Activated naive CD8-positive, alpha-beta T cell treated with anti-CD3 and anti-CD28 coated beads, Interleukin-2, amount 50 U/mL, for 24 hours (primary cell): ENCODE measurements at places on chromosomes 4 and X.

GRCh38 chrX:110182362-110182761 lies 135.5 kb downstream of the AMMECR1 start:
- H3K36me3 ChIP-seq: peaks cover 6% of the 10 kb centered on the region
- peaks cover 15% of the 10 kb centered on the region for H3K4me1 ChIP-seq
- no peak for DNase-seq
- no peak overlapping the region for H3K27ac ChIP-seq
- no peaks in the 10 kb centered on the region for H3K27me3 ChIP-seq
- no peak overlapping the region for H3K4me3 ChIP-seq

DNA sequence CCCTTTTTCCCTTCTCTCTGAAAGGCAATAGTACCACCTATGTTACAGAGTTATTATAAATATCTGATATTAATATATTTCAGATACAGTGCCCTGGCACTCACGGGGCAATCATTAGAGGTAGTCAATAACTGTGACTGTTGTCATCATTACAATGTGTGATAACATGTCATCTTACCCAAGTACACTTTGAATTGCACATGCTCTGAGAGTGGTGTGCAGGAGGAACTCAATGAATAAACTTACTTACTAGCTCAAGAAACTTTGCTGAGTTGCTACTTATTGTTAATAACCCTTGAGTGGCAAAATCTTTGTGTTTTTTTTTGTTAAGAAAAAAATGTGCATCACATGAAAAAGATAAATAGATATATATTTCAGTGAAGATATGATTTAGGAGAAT lies 275.1 kb upstream of the RASGEF1B start:
- no peaks in the 10 kb centered on the region for H3K27me3 ChIP-seq
- no peak overlapping the region for H3K4me3 ChIP-seq
- no peaks in the 10 kb centered on the region for H3K36me3 ChIP-seq
- no peak for DNase-seq

GRCh38 chrX:28273736-28274135 lies 292.5 kb upstream of the DCAF8L1 start:
- H3K4me1 ChIP-seq: no peaks in the 10 kb centered on the region
- H3K27ac ChIP-seq: no peak overlapping the region
- H3K36me3 ChIP-seq: no peaks in the 10 kb centered on the region
- no peak for DNase-seq
- no peak overlapping the region for H3K4me3 ChIP-seq

DNA sequence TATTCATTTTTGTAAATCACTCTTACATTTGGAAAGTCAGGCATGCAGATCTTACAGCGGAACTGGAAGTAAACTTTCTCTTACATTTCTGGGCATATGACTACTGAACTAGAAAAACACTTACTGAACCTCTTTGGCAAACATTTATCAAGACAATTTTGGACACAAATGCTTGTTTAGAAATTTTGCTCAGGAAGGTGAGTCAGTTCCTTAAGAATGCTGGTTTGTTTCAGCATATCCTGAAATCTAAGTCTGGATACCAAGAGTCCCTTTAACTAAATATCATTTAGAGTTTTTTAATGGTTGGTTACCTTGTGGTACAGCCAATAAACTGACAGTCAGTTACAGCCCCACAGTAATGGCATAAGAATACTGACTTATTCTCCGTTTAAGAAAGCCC lies 15.0 kb downstream of the SHISA3 start:
- H3K27ac ChIP-seq: no peak overlapping the region
- H3K4me3 ChIP-seq: no peak overlapping the region
- DNase-seq: no peak
- no peaks in the 10 kb centered on the region for H3K27me3 ChIP-seq
- H3K4me1 ChIP-seq: no peaks in the 10 kb centered on the region

- peaks cover 2% of the 10 kb centered on the region for H3K27me3 ChIP-seq
- no peak overlapping the region for H3K4me3 ChIP-seq
- H3K4me1 ChIP-seq: no peaks in the 10 kb centered on the region
- no peak overlapping the region for H3K27ac ChIP-seq
- no peak for DNase-seq
These were observed 222.7 kb upstream of the VCX3A start for GRCh38 chrX:6757631-6758030.

GRCh38 chr4:151031831-151032605 lies 16.9 kb upstream of the LRBA start:
- peaks cover 8% of the 10 kb centered on the region for H3K27me3 ChIP-seq
- H3K27ac ChIP-seq: peak overlapping the region; percentile 90
- H3K36me3 ChIP-seq: peaks cover 2% of the 10 kb centered on the region
- DNase-seq: peak; percentile 15
- peaks cover 43% of the 10 kb centered on the region for H3K4me1 ChIP-seq

GRCh38 chr4:183349673-183350072 lies 27.4 kb upstream of the CLDN24 start:
- peaks cover 21% of the 10 kb centered on the region for H3K27me3 ChIP-seq
- H3K36me3 ChIP-seq: no peaks in the 10 kb centered on the region
- peak overlapping the region; percentile 74 for H3K27ac ChIP-seq
- peaks cover 19% of the 10 kb centered on the region for H3K4me1 ChIP-seq
- no peak overlapping the region for H3K4me3 ChIP-seq

GRCh38 chrX:148070504-148070877 lies 89.4 kb downstream of the FMR1NB start:
- H3K4me1 ChIP-seq: no peaks in the 10 kb centered on the region
- DNase-seq: no peak
- no peak overlapping the region for H3K27ac ChIP-seq
- no peaks in the 10 kb centered on the region for H3K27me3 ChIP-seq
- no peak overlapping the region for H3K4me3 ChIP-seq
- no peaks in the 10 kb centered on the region for H3K36me3 ChIP-seq

DNA sequence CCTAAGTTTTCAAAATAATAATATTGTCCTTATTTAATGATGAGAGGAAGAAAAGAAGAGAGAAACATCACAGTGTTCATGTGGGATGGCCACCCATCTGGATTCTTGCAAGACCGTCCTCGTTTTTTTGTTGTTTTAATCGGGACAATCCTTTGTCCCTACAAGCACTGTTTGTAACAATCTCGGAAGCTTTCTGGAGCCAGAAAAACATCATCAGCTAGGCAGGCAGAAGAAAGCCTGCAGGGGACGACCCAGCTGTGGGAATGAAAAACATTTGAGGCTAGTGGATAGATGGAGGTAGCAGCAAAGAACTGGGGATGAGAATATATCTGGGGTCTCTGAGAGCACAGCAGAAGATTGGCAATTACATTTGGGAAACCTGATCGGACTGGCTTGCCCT lies 105.6 kb downstream of the DKK2 start:
- H3K27ac ChIP-seq: no peak overlapping the region
- no peaks in the 10 kb centered on the region for H3K36me3 ChIP-seq
- no peak for DNase-seq
- no peak overlapping the region for H3K4me3 ChIP-seq
- no peaks in the 10 kb centered on the region for H3K4me1 ChIP-seq

DNA sequence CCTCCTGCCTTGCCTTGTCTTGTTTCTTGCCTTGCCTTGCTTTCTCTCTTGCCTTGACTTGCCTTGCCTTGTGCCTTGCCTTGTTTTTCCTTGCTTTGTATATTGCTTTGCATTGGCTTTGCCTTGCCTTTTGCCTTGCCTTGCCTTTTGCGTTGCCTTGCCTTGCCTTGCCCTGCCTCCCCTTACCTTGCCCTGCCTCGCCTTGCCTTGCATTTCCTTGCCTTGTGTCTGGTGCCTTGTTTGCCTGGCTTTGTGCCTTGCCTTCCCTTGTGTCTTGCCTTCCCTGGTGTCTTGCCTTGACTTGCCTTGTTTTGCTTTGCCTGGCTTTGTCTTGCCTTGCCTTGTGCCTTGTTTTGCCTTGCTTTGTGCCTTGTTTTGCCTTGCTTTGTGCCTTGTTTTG lies 89.7 kb downstream of the TAB3 start:
- no peaks in the 10 kb centered on the region for H3K4me1 ChIP-seq
- no peak overlapping the region for H3K4me3 ChIP-seq
- no peak for DNase-seq
- no peaks in the 10 kb centered on the region for H3K36me3 ChIP-seq
- no peak overlapping the region for H3K27ac ChIP-seq

GRCh38 chr4:66658809-66659208 lies 886.5 kb downstream of the CENPC start:
- DNase-seq: no peak
- H3K36me3 ChIP-seq: no peaks in the 10 kb centered on the region
- H3K4me1 ChIP-seq: no peaks in the 10 kb centered on the region
- H3K27me3 ChIP-seq: no peaks in the 10 kb centered on the region

DNA sequence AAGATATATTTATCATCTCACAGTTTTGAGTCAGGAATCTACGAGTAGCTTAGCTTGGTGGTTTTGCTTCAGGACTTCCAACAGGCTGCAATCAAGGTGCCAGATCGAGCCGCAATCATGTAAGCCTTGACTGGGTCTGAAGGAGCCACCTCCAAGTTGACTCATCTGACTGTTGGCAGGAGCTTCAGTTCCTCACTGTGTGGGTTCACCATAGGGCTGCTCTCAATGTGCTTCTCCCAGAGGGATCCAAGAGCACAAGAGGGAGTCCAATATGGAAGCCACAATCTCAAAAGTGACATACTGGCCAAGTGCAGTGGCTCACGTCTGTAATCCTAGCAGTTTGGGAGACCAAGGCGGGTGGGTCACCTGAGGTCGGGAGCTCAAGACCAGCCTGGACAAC lies 26.5 kb downstream of the DCHS2 start:
- no peaks in the 10 kb centered on the region for H3K36me3 ChIP-seq
- peaks cover 18% of the 10 kb centered on the region for H3K27me3 ChIP-seq
- H3K4me3 ChIP-seq: no peak overlapping the region
- no peak for DNase-seq
- H3K27ac ChIP-seq: no peak overlapping the region
- no peaks in the 10 kb centered on the region for H3K4me1 ChIP-seq

GRCh38 chr4:38716256-38716655 lies 52.3 kb downstream of the KLF3 start:
- no peak overlapping the region for H3K4me3 ChIP-seq
- peaks cover 3% of the 10 kb centered on the region for H3K36me3 ChIP-seq
- DNase-seq: no peak
- no peaks in the 10 kb centered on the region for H3K27me3 ChIP-seq
- no peak overlapping the region for H3K27ac ChIP-seq
- no peaks in the 10 kb centered on the region for H3K4me1 ChIP-seq

DNA sequence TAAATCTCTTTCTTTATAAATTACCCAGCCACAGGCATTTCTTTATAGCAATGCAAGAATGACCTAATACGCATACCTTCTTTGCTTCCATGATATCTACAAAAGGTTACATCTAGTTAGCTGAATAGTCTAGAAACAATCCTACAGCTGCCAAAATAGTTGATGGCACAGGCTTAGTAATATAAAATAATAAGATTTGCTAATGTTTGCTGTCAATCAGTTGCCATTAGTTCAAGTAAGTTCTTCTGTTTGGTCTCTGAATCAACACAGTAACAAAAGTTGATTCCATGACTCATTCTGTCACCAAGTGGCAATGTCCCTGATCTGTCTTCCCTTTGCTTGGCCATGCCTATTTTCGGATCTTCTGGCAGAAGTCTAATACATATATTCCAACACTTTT lies 470.2 kb downstream of the SPRY1 start:
- H3K27ac ChIP-seq: no peak overlapping the region
- no peak for DNase-seq
- H3K4me1 ChIP-seq: no peaks in the 10 kb centered on the region
- no peaks in the 10 kb centered on the region for H3K36me3 ChIP-seq
- H3K4me3 ChIP-seq: no peak overlapping the region

DNA sequence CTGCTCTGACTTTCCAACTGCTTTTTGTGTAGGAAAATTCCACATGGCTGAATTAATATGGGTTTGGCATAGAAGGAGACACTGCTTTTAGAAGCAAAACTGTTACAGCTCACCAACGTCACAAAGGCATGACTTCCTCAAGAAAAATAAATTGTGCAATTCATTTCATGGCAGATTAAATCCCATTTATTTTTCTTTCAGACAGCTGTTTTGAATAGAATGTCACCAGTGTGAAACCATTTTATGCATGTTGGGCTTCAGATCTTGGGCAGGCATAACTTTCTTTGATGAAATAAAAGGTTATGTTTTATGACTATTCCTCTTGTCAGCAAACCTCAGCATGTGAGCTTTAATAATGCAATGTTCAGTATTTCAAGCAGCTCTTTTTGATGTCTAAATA lies 542.8 kb downstream of the GALNTL6 start:
- no peak overlapping the region for H3K4me3 ChIP-seq
- H3K36me3 ChIP-seq: no peaks in the 10 kb centered on the region
- H3K27ac ChIP-seq: no peak overlapping the region

DNA sequence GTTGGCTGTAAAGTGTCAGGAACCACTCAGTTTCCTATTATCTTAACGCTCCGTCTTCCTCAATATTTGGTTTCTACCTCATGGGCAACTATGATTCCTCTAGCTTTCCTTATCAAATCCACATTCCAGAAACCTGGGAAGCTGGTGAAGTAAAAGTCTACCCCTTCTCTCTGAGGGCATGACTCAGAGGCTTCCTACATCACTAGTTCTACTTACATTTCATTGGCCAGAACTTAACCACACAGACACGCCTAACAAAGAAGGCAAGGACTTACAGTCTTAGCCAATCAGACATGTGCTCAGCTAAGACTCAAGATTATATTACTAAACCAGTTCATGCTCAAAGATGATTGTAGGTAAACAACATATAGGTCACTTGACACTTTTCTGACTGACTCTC lies 30.4 kb downstream of the COX7B2 start:
- H3K27me3 ChIP-seq: no peaks in the 10 kb centered on the region
- DNase-seq: no peak
- no peak overlapping the region for H3K27ac ChIP-seq
- no peaks in the 10 kb centered on the region for H3K36me3 ChIP-seq
- H3K4me3 ChIP-seq: no peak overlapping the region

GRCh38 chr4:53605783-53606182 lies 14.5 kb upstream of the LNX1 start:
- H3K36me3 ChIP-seq: no peaks in the 10 kb centered on the region
- H3K27me3 ChIP-seq: peaks cover 11% of the 10 kb centered on the region
- H3K4me1 ChIP-seq: no peaks in the 10 kb centered on the region

- H3K27me3 ChIP-seq: no peaks in the 10 kb centered on the region
- no peak overlapping the region for H3K27ac ChIP-seq
- no peak overlapping the region for H3K4me3 ChIP-seq
These were observed 2.7 kb upstream of the AMELX start for GRCh38 chrX:11290416-11291102.

DNA sequence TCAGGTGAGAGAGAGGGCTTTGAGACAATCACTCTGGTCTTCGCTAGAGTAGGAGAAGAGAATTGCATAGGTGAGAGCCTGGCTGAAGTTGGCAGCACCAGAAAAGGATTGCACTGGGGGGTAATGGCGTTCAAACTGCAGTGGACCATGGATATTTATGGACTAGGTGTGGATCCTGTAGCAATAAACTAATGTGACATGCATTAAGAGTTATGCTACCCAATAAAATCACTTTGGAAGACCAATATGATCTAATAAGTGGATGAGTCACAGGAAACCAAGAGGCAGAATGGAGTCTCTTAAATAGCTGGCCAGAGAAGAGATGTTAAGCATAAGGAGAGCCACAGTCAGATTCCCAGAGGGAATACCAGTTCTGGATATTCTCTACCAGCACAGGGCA lies 259.8 kb downstream of the FBXO8 start:
- no peak overlapping the region for H3K27ac ChIP-seq
- DNase-seq: no peak
- no peaks in the 10 kb centered on the region for H3K27me3 ChIP-seq
- H3K36me3 ChIP-seq: no peaks in the 10 kb centered on the region
- H3K4me1 ChIP-seq: no peaks in the 10 kb centered on the region
